ENCODE measurements at places on chromosomes 7 and 10. TPM values are rescaled to one million over a fixed set of nuclear protein-coding genes. Genes with fewer than 3 reads are reported as not detected.
A peak's percentile ranks its signal among the peaks of the same experiment; 100 is the strongest.

DNA sequence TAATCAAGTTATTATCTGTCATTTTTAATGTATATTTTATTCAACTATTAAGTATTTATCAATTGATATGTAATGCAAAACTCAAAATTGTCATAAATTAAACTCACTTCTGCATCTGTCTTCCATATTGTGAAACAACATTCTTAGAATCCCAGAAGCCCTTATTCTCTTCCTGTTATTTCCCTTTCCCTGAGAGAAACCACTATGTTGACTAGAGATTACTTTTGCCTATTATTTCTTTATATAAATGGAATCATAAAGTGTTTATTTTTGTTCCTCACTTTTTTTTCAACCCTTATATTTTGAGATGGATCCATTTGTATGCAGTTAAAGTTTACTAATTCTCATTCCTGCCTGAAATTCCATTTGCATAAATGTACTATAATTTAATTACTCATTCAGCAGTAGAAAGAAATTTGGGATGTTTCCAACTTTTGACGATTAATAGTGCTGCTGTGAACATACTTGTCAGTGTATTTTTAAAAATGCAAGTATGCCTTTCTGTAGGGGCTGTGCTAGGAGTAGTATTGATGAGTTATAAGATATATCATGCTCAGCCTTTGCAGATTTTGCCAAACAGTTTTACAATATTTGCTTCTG is 211.2 kb downstream of the SEMA3D start:
- H3K27ac ChIP-seq: no peak overlapping the region
- DNase-seq: no peak

GRCh38 chr7:4268040-4268965 is 413.8 kb upstream of the FOXK1 start:
- no peaks in the 10 kb centered on the region for H3K36me3 ChIP-seq
- DNase-seq: no peak
- H3K4me1 ChIP-seq: no peaks in the 10 kb centered on the region
- H3K27me3 ChIP-seq: no peaks in the 10 kb centered on the region
- no peak overlapping the region for H3K27ac ChIP-seq
- no peak overlapping the region for H3K4me3 ChIP-seq

DNA sequence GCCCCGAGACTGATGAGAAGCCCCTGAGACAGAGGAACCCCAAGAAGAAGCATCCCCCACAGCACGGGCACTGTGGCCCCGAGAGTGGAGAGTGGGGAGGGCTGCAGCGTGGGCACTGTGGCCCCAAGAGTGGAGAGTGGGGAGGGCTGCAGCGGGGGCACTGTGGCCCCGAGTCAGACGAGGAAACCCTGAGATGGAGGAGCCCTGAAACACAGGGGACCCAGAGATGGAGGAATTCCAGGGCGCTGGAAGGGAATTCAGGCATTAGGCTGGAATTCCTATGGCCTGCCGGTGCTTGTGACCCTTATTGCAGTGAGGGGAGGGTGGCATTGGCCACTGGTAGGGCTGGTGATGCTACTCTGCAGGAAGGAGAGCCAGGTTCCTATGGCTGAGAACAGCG is 168.6 kb upstream of the SHH start:
- no peak overlapping the region for H3K4me3 ChIP-seq
- no peaks in the 10 kb centered on the region for H3K27me3 ChIP-seq
- no peaks in the 10 kb centered on the region for H3K4me1 ChIP-seq
- DNase-seq: no peak

- no peak for DNase-seq
- no peaks in the 10 kb centered on the region for H3K36me3 ChIP-seq
- H3K27ac ChIP-seq: no peak overlapping the region
- peaks cover 23% of the 10 kb centered on the region for H3K4me1 ChIP-seq
- no peaks in the 10 kb centered on the region for H3K27me3 ChIP-seq
- H3K4me3 ChIP-seq: no peak overlapping the region
Observed at GRCh38 chr7:51031216-51031615, 248.5 kb upstream of the GRB10 start.

GRCh38 chr7:105924945-105925344 is 38.1 kb upstream of the CDHR3 start:
- no peak for DNase-seq
- no peak overlapping the region for H3K27ac ChIP-seq
- H3K27me3 ChIP-seq: no peaks in the 10 kb centered on the region
- H3K4me1 ChIP-seq: no peaks in the 10 kb centered on the region

DNA sequence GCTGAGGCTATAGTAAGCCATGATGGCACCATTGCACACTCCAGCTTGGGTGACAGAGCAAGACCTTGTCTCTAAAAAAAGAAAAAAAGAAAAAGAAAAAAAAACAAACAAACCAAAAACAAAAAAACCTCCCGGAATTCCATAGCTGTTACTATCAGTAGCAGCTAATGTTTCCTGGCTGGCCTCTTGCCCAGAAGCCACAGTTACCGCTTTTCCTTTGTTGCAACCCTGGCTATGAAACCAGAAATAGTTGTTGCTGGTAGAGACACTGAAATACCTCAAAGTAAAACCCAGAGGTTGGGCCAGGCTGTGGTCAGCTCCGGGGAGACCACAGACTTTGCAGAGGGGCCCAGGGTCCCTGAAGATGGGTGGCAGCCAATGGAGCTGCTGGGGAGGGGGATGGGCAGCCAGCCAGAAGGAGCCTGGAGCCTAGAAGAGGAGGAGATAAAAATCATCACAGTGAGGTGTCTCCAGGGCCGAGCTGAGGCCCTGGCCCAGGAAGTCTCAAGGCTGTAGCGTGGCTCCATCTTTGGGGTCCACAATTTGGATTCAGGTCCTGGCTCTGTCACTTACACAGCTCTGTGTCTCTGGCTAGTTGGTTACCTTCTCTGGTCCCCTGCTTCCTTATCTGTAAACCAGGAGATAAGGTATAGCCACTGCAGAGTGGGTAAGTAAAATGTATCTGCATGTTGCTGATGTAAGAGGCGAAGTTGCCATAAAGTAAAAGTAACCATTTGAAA is 3.4 kb upstream of the CHST12 start:
- H3K27ac ChIP-seq: peak overlapping the region; percentile 74
- H3K36me3 ChIP-seq: no peaks in the 10 kb centered on the region
- peak; percentile 50 for DNase-seq
- no peak overlapping the region for H3K4me3 ChIP-seq

DNA sequence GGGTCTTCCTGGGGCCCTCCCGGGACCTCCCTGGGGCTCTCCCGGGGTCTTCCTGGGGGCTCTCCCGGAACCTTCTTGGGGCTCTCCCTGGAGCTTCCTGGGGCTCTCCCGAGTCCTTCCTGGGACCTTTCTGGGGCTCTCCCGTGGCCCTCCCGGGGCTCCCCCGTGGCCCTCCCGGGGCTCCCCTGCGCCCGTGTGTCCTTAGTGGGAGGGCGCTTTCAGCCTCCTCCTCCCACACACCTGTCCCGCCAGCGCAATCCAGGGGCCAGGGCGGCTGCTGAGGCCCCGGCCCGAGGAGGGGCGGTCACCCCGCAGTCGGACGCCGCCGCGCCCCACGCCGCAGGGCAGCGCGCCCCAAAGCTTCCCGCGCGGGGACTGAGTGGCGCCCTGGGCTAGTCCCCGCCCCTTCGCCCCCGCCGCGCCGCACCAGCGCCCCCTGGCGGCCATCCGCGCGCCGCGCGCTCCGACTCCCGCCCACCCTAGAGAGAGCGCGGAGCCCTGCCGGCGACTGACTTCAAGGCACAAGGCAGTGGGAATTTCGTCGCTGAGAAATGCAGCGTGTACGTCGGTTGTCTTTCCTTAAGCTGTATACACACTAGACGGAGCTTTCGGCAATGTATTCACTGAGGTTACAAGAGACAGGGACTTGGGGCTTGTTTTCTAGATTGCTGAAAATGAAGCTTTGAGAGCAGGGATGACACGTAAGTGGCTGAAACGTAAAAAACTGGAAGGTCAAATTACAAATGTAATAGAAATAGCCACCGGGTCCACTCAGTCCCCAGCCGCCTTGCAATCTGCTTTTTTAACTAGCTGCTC is 47.1 kb downstream of the INSIG1 start:
- H3K36me3 ChIP-seq: no peaks in the 10 kb centered on the region
- H3K27ac ChIP-seq: no peak overlapping the region
- peak overlapping the region; percentile 23 for H3K4me3 ChIP-seq

NME8 gene
- total RNA-seq: not detected

GGCT gene
- total RNA-seq: 7.4 TPM

CUZD1 gene
- not detected for total RNA-seq

MEST gene
- total RNA-seq: 2.3 TPM

CYP26C1 gene
- not detected for total RNA-seq

C10orf95 gene
- not detected for total RNA-seq

SORCS1 gene
- total RNA-seq: not detected

Measured in gastrocnemius medialis (tissue), 4 donors.